RWPE1 (cell line): ENCODE measurements at places on chromosomes 5 and 9.

DNA sequence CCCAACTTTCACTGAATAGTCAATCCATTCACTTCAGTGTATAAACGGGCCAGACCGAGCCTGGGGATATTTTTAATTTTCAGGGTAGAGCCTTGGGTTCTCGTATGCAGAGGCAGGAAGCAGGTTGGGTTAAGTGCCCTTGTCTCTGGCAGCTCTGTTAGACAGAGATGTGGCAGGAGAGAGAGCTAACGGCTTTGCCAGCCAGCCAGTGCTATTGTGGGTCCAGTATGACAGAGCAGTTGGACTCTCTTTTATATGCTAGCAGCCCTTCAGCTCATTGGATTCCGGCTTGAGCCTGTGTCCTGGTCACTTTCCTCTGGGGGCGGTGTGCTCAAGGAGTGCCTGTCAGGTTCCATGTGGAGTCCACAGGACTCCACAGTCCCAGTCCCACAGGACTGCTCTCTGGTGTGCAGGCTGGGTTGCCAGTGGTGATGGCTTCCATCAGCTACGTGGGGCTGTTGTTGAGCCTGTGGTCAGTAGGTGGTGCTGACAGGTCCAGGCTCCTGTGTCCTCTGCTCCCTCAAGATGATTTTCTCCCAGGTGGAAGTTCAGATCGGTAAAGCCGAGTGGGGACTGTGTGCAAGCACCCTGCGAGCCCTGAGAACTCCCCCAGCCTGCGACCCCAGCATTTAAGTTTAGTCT lies 14.3 kb downstream of the CLTA start:
- no peak for DNase-seq

GRCh38 chr5:77649776-77650175 lies 11.3 kb upstream of the OTP start:
- no peak for DNase-seq

GRCh38 chr5:35087991-35088390 lies 40.2 kb upstream of the AGXT2 start:
- DNase-seq, result peak; percentile 11

DNA sequence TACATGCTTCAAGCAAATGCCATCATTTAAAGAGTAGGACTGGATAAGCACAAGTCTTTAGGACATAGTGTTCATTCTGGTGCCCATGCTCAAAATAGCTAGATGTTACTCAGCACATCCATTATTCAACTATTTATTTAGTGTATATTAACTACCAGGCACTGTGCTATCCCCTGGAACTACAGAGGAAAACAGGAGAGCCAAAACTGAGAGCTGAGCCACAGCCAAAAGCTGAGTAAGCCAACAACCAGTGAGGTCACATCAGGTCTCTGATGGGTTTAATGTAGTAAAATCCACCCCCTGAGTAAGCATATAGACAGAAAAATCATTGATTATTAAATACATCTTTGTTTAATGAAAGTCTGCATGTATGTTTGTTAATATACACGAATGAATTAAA lies 469.3 kb upstream of the DMAC1 start:
- DNase-seq, result no peak

GRCh38 chr5:3595006-3595961 lies at the start of gene IRX1:
TSS of gene IRX1 (plus strand) at chr5:3595832. CDS start at chr5:3596106, 274 bp downstream.
- DNase-seq, result no peak

- no peak for DNase-seq
Measured at GRCh38 chr5:334903-335739, 13.6 kb downstream of the AHRR start.

DNA sequence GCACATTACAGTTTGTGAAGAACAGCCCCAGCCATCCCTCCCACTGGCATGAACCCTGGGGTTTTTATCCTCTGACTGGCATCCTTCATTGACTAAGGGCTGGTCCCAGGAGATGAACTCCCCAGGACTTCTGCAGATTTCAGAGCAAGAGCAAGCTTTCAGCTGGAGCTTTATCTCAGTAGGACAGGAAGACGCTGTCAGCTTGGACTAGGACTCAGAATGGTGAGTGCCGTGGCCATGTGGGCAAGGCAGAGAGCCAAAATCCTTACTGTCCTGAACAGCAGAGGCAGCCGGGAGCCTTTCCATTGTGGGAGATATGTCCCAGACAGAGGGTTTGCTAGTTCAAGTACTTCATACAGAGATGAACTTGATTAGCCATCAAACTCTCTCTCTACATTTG lies 3.2 kb upstream of the ACOT12 start:
- no peak for DNase-seq

DNA sequence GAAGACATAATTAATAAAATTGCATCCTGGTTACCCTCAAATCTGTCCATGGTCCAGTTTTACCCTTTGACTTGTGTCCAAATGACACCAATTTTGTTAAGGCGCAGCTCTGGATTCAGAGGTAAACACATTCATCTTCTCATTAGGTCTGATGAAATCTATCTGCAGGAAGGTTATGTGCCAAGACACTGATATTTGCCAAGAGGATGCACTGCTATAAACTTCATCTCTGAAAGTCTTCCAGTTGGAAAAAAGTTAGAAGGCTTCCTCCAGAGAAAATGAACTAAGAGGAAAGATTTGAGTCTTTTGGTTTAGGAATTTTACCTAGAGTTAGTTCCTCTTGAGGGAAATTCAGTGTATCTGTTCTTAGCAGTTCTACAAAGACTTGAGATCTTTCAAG lies 717.8 kb downstream of the DTWD2 start:
- no peak for DNase-seq

- no peak for DNase-seq
Measured at GRCh38 chr5:305050-305449, 16.5 kb upstream of the AHRR start.

- no peak for DNase-seq
Measured at GRCh38 chr9:13083366-13083765, 196.1 kb downstream of the MPDZ start.

- DNase-seq, result no peak
Measured at GRCh38 chr5:52063186-52063585, 679.9 kb downstream of the ISL1 start.

DNA sequence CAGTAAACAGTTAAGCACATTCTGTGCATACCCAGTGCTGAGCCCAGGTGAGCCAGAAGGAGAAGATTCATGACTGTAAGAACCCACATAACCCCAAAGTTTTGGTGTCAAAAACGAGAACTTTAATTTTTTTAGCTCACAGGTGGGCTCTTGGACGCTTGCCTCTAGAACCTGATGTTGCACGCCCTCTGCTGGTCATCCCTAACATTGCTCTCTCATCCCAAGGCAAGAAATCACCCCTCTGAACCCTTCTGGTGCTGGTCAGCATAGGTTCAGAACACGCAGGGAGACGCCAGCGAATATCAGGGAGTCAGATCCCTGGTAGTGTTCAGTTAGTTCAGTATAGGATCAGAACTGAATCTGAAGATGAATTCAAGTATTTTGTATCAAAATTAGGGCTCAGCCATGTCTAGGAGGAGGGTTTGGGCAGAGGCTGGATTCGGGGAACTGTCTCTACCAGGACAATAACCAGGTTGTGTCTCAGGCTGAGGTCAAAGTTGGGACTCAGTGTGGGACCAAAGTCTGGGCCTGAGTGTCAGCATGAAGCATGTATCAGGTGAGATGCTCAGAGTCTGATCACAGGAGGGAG lies 4.1 kb upstream of the DNAJB5 start:
- DNase-seq, result no peak

DNA sequence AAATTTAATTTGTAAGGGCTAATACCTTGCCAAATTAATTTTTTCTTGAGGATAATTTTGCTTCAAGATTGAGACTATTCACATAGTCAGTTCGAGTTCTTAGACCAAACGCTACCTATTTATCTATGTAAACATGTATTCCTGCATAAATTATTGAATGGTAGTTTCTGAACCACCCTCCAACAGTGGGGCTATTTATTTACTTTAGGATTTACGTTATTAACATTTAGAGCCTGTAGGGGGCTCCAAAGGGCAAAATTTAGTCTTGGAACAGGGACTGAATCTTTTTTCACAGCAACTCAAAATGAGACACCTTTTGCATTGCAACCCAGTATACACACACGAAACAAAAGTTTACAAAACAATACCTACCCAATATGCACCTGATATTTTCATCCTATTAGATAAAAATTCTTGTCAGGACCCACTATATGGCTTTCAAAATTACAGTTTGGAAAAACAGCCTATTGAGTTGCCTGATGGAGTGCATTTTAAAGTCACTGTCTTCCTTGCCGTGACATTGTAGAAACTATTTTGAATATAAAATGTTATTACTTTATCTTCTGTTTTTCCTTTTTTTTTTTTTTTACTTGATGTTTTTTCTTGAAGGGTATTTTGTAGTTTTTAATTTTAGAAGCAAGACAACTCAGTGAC lies 47.1 kb upstream of the POU4F3 start:
- DNase-seq, result peak; percentile 82

- peak; percentile 33 for DNase-seq
Measured at GRCh38 chr5:74895906-74896305, 29.7 kb upstream of the FAM169A start.

DNA sequence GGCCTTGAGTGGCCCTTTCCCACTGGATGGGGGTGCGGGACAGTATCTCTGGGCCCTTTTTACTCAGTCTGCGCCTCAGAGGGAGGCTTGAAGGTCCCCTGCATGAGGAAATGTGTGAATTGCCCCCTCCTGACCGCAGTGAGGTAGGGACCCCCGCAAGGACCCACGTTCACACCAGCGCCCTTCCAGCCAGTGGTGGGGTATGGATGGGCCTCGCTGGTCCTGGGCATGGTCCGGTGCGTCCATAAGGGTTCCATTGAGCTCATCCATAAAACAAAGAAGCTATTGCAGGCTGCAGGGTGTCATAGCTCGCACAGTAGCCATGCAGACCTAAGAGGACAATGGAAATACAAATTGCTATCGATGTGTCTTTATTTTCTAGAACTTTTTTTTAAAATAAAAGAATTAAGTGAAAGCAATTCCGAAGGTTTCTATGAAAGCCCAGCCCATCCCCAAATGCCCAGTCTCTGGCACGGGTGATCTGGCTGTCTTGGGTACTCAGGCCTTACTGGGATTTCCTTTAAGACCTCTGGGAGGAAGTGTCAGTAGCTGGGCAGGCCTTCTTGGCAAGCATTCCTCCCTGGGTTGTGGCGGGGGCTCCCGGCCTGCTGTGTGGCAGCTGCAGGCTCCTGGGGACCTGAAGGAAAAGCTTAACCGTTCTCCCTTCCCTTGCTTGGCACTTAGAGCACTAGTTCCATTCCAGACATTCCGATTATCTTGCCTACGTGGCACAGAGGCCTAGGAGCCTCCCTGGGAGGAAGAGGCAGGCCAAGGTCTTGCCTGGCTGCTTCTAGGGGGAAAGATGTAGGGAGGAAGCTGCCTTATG lies 1.5 kb upstream of the SEMA5A start:
- DNase-seq, result no peak

- peak; percentile 60 for DNase-seq
Measured at GRCh38 chr5:2658447-2658846, 93.0 kb downstream of the IRX2 start.

GRCh38 chr9:15227491-15227890 lies 79.5 kb downstream of the TTC39B start:
- DNase-seq, result no peak

- DNase-seq, result no peak
Measured at GRCh38 chr9:113397203-113397631, 3.9 kb downstream of the ALAD start.

DNA sequence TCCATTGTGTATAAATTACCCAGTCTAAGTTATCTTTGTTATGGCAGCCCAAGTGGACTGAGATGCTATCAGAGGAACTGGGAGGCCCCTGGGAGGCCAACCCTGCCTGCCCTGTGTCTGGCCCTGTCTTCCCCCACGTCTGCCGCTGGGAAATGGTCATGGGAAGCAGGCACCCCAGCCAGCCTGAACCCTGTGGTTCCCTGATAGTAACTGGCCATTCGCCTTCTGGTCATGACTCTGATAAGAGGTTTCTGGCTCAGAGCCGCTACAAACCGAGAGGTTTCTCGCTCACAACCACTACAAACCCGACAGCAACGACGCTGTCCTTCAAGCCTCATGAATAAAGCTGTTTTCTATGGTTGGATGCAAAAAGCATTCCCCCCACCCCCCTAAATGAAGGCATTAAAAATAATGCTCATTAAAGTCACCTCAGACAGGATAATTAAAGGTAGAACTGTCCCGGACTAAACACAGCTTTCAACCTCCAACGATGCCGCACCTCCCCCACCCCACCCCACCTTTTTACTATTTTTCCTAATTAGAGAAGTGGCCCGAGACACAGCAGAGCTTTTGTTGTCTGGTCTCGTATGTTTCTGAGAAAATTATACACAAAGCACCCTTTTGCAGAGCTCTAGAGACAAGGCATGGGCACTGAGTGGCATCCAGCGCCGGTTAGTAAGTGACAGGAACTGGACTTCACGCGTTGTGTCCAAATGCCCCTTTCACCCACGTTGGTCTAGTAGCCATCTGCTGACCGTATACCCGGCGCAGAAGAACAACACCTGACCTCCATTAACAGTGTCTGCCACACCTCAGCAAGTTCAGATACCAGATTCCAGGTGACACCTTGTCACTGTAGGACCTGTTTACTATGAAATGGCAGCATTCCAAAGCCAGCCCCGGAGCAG lies 140.8 kb downstream of the COL23A1 start:
- DNase-seq, result no peak

DNA sequence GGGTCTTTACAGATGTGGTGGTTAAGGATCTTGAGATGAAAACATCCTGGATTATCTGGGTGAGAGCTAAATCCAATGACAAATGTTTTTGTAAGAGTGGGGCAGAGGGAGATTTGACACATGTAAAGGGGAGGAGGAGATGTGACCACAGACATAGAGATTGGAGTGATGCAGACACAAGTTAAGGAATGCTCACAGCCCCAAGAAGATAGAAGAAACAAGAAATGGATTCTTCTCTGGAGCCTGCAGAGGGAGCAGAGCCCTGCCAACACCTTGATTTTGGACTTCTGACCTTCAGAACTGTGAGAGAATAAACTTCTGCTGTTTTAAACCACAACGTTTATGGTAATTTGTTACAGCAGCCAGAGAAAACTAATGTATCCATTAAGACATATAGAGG lies 21.7 kb downstream of the ITGA2 start:
- DNase-seq, result no peak
